ENCODE measurements at places on chromosomes 6 and 20.

DNA sequence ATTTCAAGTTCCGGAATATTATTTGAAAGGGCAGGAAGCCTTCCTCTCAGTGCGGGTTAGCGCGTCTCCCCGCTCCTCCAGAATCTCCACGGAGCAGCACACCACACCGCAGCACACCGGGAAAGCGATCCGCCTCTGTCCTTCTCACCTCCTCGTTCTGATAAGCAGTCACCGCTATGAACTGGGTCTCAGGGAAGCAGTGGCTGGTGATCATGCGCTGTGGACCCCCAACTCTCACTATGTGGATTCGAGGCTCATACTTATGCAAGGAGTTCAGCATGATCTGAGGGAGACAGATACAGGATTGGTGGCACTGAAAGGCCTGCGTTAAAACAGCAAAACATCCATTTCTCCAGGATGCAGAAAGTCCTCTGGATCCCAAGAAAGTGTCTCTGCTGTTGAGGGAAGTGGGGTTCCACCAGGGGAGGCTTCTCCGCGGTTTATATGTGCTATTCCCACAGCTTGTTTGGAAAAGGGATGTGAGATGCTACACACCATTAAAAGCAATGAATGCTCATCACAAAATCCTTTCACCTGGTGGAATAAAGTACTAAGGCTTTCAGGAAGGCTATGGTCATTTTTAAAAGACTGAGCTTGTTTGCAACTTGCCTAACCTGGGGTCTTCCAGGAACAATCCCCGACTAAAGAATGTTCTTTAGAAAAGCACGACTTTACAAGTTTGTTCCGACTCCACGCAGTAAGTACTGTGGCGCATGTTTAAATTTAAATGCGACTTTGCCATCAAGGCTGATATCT lies 1.9 kb downstream of the TBXT start:
- DNase-seq, result no peak

- DNase-seq, result no peak
Observed at GRCh38 chr20:36261389-36262105, 25.3 kb downstream of the AAR2 start.

DNA sequence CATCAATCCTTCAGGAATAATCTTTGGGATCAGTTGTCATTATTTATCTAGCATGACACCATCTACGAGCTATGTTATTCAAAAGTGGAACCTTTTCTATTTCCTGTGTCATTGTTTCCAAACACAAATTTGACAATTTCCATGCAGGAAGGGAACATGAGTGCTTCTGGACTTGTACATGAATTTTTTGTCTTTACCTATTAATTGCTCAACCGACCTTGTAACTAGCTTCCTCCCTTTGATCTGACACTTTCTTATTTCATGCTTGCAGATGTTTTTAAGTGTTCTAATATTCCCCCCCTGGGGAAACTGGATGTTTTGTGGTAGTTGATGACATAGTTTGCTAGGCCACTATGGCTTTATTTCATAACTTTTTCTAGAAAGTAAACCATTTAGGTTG lies 139.4 kb downstream of the BMP2 start:
- DNase-seq, result no peak

- DNase-seq, result no peak
Observed at GRCh38 chr6:119040636-119041035, 37.8 kb downstream of the FAM184A start.

GRCh38 chr6:51660767-51661166 lies 426.6 kb downstream of the PKHD1 start:
- DNase-seq, result no peak

GRCh38 chr6:158517581-158517980 lies 42.3 kb upstream of the TMEM181 start:
- DNase-seq, result peak; percentile 23

- DNase-seq, result no peak
Observed at GRCh38 chr20:50277460-50278376, 87.1 kb downstream of the CEBPB start.

GRCh38 chr6:56807989-56808337 lies 146.9 kb upstream of the BEND6 start:
- no peak for DNase-seq

- no peak for DNase-seq
Observed at GRCh38 chr6:11675601-11676000, 103.0 kb downstream of the ADTRP start.

DNA sequence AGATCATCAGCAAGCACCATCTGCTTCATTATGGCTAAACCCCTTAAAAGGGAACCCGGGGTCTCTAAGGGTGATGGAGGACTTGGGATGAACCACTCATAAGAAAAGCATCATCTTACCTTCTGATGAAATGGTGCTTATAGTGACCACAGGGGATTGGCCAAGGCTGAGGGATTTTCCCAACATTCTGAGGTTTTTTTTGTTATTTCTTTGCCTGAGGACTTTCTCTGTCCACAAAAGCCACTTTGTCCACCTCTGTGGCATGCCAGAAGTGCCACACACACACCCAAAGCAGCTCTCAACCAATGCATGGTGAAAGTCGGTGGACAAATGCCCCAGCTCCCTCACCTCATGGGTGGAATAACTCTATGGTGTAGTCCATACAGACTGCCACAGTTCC lies 79.3 kb upstream of the TOP1 start:
- DNase-seq, result no peak

GRCh38 chr6:81816380-81816779 lies 63.9 kb upstream of the TENT5A start:
- no peak for DNase-seq

DNA sequence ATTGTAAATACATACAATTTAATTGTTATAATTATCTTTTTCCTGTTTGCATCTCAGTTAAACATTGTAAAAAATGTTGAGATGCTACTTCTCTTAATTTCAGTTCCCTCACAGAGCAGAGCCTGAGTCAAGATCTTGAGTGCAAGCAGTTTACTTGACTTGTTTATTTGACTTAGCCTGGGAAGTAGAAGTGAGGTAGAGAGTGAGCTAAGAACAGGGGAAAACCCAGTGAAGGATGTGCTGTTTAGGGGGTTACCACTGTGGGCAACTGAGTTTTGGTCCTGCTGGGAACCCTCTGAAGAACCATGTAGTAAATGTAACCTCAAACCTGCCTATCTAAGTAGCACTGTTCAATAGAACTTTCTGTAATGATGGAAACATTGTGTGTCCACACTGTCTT lies 495.2 kb upstream of the FLRT3 start:
- DNase-seq, result no peak

DNA sequence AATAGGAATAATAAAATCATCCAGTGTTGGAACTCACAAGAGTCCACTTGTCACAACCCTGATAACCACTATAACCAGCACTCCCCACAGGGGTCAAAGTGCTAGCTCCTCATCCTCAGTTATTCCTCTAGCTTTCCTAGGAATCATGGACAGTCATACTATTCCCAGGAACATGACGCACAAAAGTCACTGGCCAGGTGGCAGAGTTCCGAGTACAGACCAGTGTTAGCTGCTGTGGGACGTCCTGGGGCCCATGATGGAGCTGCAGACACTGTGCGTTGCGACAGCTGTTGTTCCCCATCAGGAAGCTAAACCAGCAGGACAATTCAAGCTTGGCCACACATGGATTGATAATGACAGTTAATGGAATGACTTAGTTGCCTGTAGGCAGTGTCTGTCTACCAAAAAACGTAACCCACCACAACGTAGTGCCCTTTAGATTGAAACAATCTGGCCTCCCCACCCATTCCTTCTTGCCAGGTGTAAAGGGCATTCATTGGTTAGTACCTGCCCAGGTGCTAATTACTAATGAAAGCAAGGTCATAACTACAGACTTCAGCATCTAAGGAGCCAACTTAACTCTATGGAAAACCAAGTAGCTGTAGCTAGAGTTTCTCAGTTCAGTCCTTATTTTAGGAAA lies 17.4 kb downstream of the EZR start:
- no peak for DNase-seq

- DNase-seq, result no peak
Observed at GRCh38 chr6:79571030-79571367, 33.8 kb upstream of the LCA5 start.

- DNase-seq, result peak; percentile 65
Observed at GRCh38 chr6:143060806-143061596, at the start of gene AIG1. TSS of gene AIG1 (plus strand) at chr6:143060889. CDS start at chr6:143060926, 37 bp downstream.

- DNase-seq, result no peak
Observed at GRCh38 chr6:156687789-156688619, 89.2 kb upstream of the ARID1B start.

DNA sequence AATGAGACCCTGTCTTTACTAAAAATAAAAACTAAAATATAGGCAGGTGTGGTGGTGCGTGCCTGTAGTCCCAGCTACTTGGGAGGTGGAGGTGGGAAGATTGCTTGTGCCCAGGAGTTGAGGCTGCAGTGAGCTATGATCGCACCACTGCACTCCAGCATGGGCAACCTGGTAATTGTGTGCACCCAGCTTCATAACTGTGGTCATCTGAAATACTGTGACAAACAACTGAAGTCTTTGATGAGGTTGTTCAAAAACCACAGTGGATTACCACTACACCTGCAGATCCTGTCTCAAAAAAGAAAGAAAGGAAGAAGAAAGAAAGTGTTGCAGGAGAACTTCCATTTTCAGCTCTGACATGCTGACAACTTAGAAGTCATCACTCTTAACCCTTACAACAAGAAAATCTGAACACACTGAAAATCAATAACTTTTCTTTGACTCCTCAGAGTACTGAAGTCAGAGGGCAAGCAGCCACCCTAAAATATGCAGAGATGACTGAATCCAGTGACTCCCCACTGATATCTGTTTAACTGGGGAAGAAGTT lies 13.8 kb upstream of the ZBP1 start:
- no peak for DNase-seq

- DNase-seq, result peak; percentile 77
Observed at GRCh38 chr6:45677381-45678284, 299.9 kb upstream of the SUPT3H start.

- no peak for DNase-seq
Observed at GRCh38 chr6:112289038-112289566, 34.7 kb upstream of the LAMA4 start.

- DNase-seq, result no peak
Observed at GRCh38 chr6:145263778-145264211, 471.5 kb downstream of the EPM2A start.

- DNase-seq, result no peak
Observed at GRCh38 chr6:63530182-63530581, 42.1 kb upstream of the LOC128125822 start.

DNA sequence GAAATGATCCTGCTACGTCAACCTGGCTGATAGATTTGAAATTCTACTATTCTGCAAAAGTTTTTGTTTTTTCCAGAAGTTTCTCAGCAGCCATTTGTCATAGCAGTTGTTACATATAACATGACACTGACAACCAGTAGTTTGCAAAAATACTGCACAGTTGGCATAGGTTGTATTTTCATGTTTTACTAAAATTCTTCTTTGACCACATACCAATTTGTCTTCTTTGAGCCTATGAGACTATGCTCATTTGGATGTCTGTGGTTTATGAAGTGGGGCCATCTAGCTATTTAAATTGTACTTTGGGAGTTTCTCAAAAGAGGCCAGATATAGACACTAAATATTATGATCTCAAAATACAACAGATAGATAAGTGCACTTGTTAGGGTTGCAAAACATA lies 104.9 kb upstream of the PREP start:
- DNase-seq, result no peak

GRCh38 chr20:20130399-20130798 lies 78.1 kb downstream of the CFAP61 start:
- no peak for DNase-seq

DNA sequence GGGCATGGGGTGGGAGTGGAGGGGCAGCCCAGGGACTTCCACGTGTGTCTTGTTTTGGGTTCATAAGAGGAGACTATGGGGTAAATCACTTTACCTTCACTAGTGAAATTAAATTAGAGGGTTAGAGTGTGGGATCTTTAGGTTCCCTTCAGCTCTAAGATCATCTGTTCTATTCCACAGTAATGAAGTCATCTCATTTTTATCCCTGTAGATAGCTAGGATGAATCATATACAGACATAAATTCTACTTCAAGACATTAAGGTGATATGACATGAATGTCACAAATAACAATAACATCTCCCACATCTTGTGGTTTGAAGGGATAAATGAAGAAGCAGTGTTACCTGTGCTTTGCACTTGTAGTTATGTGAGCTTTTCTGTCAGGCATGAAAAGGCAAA lies 83.8 kb downstream of the ELOVL4 start:
- no peak for DNase-seq

- DNase-seq, result no peak
Observed at GRCh38 chr6:1709234-1709641, 99.5 kb downstream of the FOXC1 start.

Measured in activated CD4-positive, alpha-beta memory T cell treated with anti-CD3 and anti-CD28 coated beads for 36 hours (primary cell).